Suprapubic skin (tissue), 4 donors: ENCODE measurements at places on chromosomes 12 and 14. TPM values are rescaled to one million over a fixed set of nuclear protein-coding genes. Genes with fewer than 3 reads are reported as not detected.

The OLR1 gene
- total RNA-seq = not detected

The SMAGP gene
- 51.9 TPM for total RNA-seq

The SLC10A1 gene
- total RNA-seq = not detected

The TAS2R10 gene
- 1.1 TPM for total RNA-seq

DNA sequence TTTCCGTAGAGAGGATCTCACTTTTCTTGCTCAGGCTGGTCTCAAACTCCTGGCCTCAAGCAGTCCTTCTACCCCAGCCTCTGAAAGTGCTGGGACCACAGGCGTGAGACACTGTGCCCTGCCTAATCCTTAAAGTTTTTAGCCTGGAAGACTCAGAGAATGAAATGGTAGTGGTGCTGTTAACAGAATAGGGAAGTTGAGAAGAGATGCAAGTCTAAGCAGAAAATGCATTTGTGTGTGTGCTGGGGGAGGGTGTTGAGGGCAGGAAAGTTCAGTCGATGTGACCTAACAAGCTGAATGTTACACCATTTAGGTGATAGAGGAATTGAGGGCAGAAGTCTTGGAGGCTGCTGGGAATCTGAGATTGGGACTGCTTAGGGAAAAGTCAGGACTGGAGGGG is 6.9 kb upstream of the TUBA1A start:
- no peaks in the 10 kb centered on the region for H3K27me3 ChIP-seq
- H3K4me3 ChIP-seq = no peak overlapping the region
- H3K27ac ChIP-seq = no peak overlapping the region
- peaks cover 2% of the 10 kb centered on the region for H3K4me1 ChIP-seq
